ENCODE measurements at places on chromosomes 6 and 20.
A peak's percentile ranks its signal among the peaks of the same experiment; 100 is the strongest.

DNA sequence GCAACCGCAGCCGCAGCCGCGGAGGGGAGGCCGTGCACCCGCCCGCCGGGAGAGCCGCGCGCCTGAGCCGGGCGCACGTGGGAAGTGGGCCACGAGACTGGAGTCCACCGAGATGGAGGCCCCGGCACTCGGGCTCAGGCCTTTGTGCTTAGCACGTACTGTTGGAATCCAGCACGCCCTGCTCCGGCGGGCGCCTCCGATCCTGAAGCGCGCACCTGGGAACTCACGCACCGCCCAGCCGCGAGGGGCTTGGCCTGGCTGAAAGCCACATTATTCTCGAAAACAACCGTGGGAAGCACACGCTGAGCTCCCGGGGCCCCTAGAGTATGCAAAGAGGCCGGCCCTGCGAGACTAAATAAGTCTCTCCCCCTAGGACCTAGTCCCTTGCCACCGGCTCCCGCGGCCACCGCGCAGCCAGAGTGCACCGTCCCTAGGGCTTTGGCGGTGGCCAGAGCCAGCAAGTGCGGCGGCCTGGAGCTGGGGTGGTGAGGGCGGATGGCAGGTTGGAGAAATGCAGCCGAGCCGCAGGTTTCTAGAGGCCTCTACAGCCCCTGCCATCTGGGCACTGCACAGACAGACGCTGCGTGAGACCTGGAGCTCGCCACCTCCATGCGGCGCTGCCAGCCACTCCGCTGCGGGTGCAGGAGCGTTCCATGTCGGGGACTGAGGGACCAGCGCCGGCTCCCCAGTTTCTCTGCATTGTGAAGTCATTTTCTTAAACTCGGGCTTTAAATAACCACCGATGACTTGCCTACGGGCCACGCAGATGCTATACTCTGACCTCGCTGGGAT, 42.0 kb upstream of the LY86 start:
- no peak for DNase-seq

DNA sequence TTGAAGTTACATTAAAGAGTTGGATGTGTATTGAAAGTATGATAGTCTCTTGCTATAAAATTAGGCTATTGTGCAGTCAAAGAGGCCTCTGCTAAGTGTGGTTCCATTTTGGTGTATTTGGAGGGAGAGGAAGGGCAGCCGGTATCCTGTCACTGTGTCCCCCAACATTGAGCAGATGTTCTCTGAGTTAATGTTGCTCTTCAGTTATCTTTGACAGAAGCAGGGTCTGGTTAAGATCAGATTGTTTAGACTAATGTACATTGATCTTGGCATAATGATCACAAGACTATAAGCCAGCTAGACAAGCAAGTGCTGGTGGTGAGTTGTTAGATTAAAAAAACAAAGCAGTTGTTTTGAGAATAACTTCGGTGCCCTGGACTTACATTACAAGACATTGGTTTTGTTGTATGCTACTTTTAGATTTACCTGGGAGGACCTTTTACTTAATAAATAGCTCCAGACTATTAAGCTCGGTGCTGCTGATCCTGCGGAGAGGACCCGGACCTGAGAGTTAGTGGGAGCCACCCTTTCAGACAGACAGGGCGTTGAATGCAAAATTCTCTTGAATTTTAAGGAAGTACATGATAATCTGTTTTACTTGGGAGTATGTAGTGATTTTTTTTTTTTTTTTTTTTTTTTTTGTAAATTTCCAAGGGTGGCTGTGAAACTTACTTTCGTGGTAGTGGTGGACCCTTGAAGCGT, 97.8 kb downstream of the JARID2 start:
- DNase-seq = no peak

- peak; percentile 44 for DNase-seq
Observed at GRCh38 chr6:79671600-79672266, 40.6 kb downstream of the SH3BGRL2 start.

- DNase-seq = peak; percentile 80
Observed at GRCh38 chr20:330233-331149, 5.1 kb downstream of the SOX12 start.

GRCh38 chr20:2603816-2604505, 48.5 kb upstream of the NOP56 start:
- no peak for DNase-seq

- no peak for DNase-seq
Observed at GRCh38 chr6:166660157-166660688, 33.2 kb upstream of the RPS6KA2 start.

- DNase-seq = no peak
Observed at GRCh38 chr6:62265906-62266525, 20.0 kb downstream of the KHDRBS2 start.

DNA sequence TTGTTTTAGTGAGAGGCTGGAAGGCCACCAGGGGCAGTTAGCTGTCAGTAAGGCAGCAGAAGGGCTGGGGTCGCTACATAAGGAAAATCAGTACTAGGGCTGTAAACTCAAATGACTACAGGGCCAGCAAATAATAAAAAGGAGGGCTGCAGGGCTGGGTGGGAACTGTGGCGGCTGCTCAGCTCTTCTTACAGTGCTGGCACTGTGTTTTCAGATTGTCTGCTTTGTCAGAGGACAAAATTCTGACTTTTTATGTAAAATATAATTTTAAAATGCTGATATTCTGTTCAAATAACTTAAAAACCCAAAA, 23.2 kb downstream of the HLA-A start:
- DNase-seq = no peak

- no peak for DNase-seq
Observed at GRCh38 chr6:143998686-143999085, 9.4 kb downstream of the PLAGL1 start.

DNA sequence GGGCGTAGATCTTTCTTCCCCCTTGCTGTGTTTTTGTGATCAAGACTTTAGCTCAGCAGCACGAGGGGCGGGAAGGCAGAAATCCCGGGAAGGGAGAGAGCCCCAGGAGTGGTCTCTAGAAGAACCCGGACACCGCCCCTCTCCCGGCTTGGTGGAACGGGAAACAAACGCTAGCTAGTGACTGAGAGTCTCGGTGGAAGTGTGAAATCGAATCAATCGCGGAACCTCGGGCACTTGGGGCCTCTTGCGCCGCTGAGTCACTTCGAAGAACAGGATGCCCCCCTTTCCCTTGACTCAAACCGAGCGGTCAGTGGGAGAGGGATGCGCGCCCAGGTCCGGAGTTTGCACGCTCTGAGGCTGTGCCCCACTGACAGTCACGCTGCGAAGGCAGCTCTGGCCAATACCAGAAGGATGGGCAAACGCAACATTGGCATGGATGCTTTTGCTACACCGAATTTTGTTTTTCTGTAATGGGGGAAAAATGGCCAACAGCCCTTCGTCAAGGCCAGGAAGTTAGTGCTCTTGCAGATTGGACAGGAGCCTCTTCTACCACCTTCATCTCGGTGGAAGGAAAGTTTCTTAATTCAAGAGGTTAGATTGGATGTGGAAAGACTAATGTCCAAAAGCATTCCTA, 1.6 kb upstream of the OLIG3 start:
- no peak for DNase-seq

GRCh38 chr6:130128326-130128725, 94.4 kb downstream of the SAMD3 start:
- no peak for DNase-seq

DNA sequence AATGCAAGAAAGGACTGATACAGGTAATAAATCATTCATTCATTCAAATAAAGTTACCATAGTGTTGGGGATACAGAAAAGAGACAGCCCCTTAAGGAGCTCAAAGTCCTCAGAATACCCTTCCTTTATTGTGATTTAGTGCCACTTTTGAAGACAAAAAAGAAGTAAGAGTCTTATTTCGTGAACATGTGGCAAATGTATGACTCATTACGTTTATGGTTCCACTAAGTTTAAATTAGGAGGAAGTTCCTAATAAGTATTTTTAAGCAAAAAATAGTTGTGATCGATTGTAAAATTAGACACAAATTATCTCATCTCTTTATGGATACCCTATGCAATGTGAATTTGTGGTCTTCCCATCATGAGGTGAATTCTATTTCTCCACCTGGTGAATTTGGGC, 38.5 kb upstream of the GCLC start:
- no peak for DNase-seq

DNA sequence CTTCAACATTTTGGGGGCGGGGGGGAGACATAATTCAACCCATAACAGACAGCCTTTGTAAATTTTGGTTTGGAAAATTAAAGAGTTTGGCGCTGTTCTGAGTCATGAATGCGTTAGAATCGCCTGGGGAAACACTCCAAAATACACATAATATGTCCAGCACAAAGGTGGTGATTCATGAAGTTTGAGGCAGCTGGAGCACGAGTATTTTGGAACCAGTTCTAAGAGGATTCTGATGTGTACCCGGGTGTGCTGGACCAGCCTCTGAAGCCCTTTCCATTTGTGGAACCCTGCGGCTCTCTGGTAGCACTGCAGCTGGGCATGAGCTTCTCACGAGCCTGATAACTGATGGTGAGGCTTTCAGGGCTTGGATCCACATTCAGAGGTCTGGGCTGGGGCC, 4.7 kb downstream of the GMPR start:
- DNase-seq = no peak

DNA sequence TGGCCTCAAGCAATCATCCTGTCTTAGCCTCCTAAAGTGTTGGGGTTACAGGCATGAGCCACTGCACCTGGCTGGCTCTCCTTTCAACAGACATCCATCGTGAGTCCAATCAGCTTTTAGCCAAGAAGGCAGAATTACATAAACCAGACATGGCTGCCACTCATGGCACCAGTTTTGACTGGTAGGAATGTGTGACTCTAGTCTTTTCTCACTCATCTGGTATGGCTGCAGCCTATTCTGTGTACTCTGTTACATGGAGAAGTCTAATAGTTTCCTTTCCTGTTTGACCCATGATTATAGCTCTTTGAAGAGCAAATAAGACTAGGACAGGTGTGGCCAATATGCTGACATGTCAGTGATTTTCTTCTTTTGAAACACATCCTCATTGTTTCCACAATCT, 27.0 kb upstream of the RNF144B start:
- DNase-seq = no peak

GRCh38 chr6:121765060-121765459, 329.6 kb downstream of the GJA1 start:
- DNase-seq = no peak

GRCh38 chr6:15569035-15569995, 93.5 kb downstream of the DTNBP1 start:
- no peak for DNase-seq

GRCh38 chr6:75128878-75129570, 76.8 kb downstream of the COL12A1 start:
- no peak for DNase-seq

GRCh38 chr6:135701426-135701825, 150.1 kb upstream of the PDE7B start:
- no peak for DNase-seq

- DNase-seq = no peak
Observed at GRCh38 chr6:133248241-133249001, 7.3 kb downstream of the EYA4 start.

- peak; percentile 67 for DNase-seq
Observed at GRCh38 chr20:5843054-5843592, 92.9 kb downstream of the SHLD1 start.

DNA sequence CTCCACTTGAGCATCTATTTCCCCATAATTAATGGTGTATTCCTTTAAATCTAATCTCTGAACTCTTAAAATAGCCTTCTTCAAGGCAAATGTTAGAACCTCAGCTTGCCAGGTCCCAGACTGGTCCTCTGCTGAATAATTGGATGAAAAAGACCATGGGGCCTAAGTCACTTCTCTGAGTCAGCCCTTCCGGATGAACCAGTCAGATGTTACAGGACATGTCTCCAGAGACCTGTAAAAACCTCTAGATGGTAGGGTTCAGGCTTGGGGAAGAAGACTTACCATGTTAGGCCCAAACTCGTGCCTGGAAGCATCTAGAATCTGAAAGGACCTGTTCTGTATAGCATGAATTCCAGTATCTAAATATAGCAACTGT, 97.3 kb downstream of the CDKAL1 start:
- no peak for DNase-seq

Data from CD4-positive, alpha-beta T cell treated with Interleukin-17A for 1 hour (primary cell).